ENCODE measurements at places on chromosomes 16 and 17. TPM values are rescaled to one million over a fixed set of nuclear protein-coding genes. Genes with fewer than 3 reads are reported as not detected.

The TMEM204 gene
- polyA plus RNA-seq: 2.9 TPM

The LPCAT2 gene
- polyA plus RNA-seq: not detected

The CORO1A gene
- 1,353 TPM for polyA plus RNA-seq

The CEMP1 gene
- polyA plus RNA-seq: 6.2 TPM

The ESRP2 gene
- 0.48 TPM for polyA plus RNA-seq

The SLC35G6 gene
- not detected for polyA plus RNA-seq

The HS3ST2 gene
- not detected for polyA plus RNA-seq

The WIPI1 gene
- 6.7 TPM for polyA plus RNA-seq

The CACNG1 gene
- polyA plus RNA-seq: not detected

The TBX6 gene
- polyA plus RNA-seq: not detected

The SLC13A2 gene
- polyA plus RNA-seq: not detected

The RPAIN gene
- 36.8 TPM for polyA plus RNA-seq

The TBC1D3G gene
- polyA plus RNA-seq: not detected

All from IgD-negative memory B cell (primary cell).